Kidney (tissue), 22 donors: ENCODE measurements at places on chromosomes 2 and 18. TPM values are rescaled to one million over a fixed set of nuclear protein-coding genes. Genes with fewer than 3 reads are reported as not detected.
A peak's percentile ranks its signal among the peaks of the same experiment; 100 is the strongest.

The KCNJ13 gene
- not detected for total RNA-seq

The GAD1 gene
- 1.1 TPM for total RNA-seq

The GALR1 gene
- 0.06 TPM for total RNA-seq

The AQP4 gene
- total RNA-seq, result 11.6 TPM

GRCh38 chr2:171723716-171724683, 36.7 kb downstream of the DYNC1I2 start:
- no peaks in the 10 kb centered on the region for H3K27me3 ChIP-seq
- H3K4me3 ChIP-seq, result no peak overlapping the region
- H3K4me1 ChIP-seq, result no peaks in the 10 kb centered on the region
- DNase-seq, result peak; percentile 34
- H3K36me3 ChIP-seq, result peaks cover 7% of the 10 kb centered on the region

GRCh38 chr2:205212357-205212756, 469.9 kb upstream of the NRP2 start:
- H3K4me3 ChIP-seq, result no peak overlapping the region
- H3K36me3 ChIP-seq, result no peaks in the 10 kb centered on the region

GRCh38 chr2:8552293-8552801, 129.5 kb upstream of the ID2 start:
- no peaks in the 10 kb centered on the region for H3K27me3 ChIP-seq
- H3K4me3 ChIP-seq, result no peak overlapping the region
- DNase-seq, result no peak
- no peak overlapping the region for H3K27ac ChIP-seq

- no peak for DNase-seq
- H3K27ac ChIP-seq, result no peak overlapping the region
- H3K4me1 ChIP-seq, result no peaks in the 10 kb centered on the region
- H3K36me3 ChIP-seq, result no peaks in the 10 kb centered on the region
Observed at GRCh38 chr2:151953467-151953866, 125.2 kb upstream of the ARL5A start.

The ATF2 gene
- 55.6 TPM for total RNA-seq

The HRH4 gene
- total RNA-seq, result not detected

DNA sequence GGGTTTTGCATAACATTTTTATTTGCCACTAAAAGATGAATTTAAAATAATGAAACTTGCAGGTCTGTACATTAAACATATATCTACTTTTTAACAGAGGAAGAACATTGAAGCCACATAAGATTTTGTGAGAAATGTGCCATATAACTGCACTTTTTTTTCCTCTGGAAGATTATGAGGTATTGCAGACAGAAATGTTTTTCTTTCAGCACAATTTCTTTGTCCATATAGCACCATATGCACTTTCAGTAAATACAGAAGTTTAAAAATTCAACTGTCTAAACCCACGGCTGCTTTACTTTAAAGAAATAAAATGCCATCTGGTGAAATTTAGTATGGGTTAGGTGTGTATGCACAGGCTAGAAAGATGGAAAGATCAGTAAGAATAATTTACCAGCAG, 470 bp upstream of the FAP start:
- no peak overlapping the region for H3K4me3 ChIP-seq
- H3K4me1 ChIP-seq, result no peaks in the 10 kb centered on the region
- no peaks in the 10 kb centered on the region for H3K36me3 ChIP-seq
- no peak for DNase-seq

The KIF5C gene
- 3.6 TPM for total RNA-seq

- peak; percentile 65 for DNase-seq
- no peaks in the 10 kb centered on the region for H3K36me3 ChIP-seq
- peak within 1 kb of the TSS; percentile 63 for H3K4me3 ChIP-seq
Observed at GRCh38 chr2:37344453-37345361, at the start of gene QPCT. TSS of gene QPCT (plus strand) at chr2:37344630. CDS start at chr2:37344732, 102 bp downstream.

The SGPP2 gene
- 89.8 TPM for total RNA-seq

GRCh38 chr2:6676776-6677175, 188.9 kb downstream of the CMPK2 start:
- no peaks in the 10 kb centered on the region for H3K27me3 ChIP-seq
- no peaks in the 10 kb centered on the region for H3K4me1 ChIP-seq
- H3K36me3 ChIP-seq, result no peaks in the 10 kb centered on the region
- DNase-seq, result no peak

- H3K36me3 ChIP-seq, result no peaks in the 10 kb centered on the region
- no peak overlapping the region for H3K4me3 ChIP-seq
- DNase-seq, result peak; percentile 66
- H3K27me3 ChIP-seq, result no peaks in the 10 kb centered on the region
- H3K4me1 ChIP-seq, result no peaks in the 10 kb centered on the region
- no peak overlapping the region for H3K27ac ChIP-seq
Observed at GRCh38 chr18:8264861-8265411, 344.3 kb upstream of the RAB12 start.

GRCh38 chr2:3288470-3289170, 89.0 kb downstream of the EIPR1 start:
- no peak overlapping the region for H3K4me3 ChIP-seq
- no peaks in the 10 kb centered on the region for H3K27me3 ChIP-seq
- no peak for DNase-seq
- H3K27ac ChIP-seq, result no peak overlapping the region

- H3K4me1 ChIP-seq, result peaks cover 11% of the 10 kb centered on the region
- no peaks in the 10 kb centered on the region for H3K36me3 ChIP-seq
- H3K27me3 ChIP-seq, result no peaks in the 10 kb centered on the region
- no peak for DNase-seq
Observed at GRCh38 chr2:88054782-88055370, 707 bp downstream of the KRCC1 start.

- no peak overlapping the region for H3K4me3 ChIP-seq
- no peaks in the 10 kb centered on the region for H3K4me1 ChIP-seq
- DNase-seq, result no peak
Observed at GRCh38 chr2:212683346-212684097, 144.9 kb upstream of the ERBB4 start.

The ARHGAP28 gene
- total RNA-seq, result 4.6 TPM

The TP53I3 gene
- 45.1 TPM for total RNA-seq

DNA sequence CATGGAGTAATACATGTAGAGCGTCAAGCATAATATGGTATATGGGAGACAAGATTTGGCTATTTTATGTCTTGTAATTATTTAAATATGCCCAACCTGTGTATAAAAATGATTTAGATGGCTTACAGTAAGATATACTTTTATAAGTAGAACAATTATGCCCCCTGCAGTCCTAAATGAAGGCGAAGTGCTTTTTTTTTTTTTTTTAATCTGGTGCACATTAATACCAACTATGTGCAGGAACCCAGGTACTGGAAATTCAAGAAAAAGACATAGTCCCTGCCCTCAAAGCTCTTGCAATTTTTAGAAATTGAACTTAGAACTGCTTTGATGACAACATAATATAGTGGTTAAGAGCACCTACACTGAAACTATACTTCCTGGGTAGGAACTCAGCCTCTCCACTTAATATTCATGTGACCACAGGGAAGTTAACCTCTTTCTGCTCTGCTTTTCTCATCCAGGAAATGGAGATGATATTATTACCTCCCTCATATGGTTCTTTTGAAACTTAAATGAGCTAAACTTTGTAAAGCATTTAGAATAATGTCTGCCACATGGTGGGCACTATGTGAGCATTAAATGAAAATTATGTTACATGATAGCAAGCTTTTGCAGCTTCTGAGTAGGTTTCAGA, 38.1 kb downstream of the AFTPH start:
- no peaks in the 10 kb centered on the region for H3K4me1 ChIP-seq
- no peaks in the 10 kb centered on the region for H3K36me3 ChIP-seq
- DNase-seq, result no peak
- no peak overlapping the region for H3K4me3 ChIP-seq
- H3K27ac ChIP-seq, result no peak overlapping the region

The GCFC2 gene
- 26.7 TPM for total RNA-seq

The KCNG2 gene
- total RNA-seq, result 0.76 TPM

- H3K36me3 ChIP-seq, result no peaks in the 10 kb centered on the region
- no peak overlapping the region for H3K27ac ChIP-seq
- no peak overlapping the region for H3K4me3 ChIP-seq
- no peak for DNase-seq
Observed at GRCh38 chr2:162732946-162733698, 105.4 kb downstream of the KCNH7 start.
